PC-9 (cell line): ENCODE measurements at places on chromosomes 7 and 10.

DNA sequence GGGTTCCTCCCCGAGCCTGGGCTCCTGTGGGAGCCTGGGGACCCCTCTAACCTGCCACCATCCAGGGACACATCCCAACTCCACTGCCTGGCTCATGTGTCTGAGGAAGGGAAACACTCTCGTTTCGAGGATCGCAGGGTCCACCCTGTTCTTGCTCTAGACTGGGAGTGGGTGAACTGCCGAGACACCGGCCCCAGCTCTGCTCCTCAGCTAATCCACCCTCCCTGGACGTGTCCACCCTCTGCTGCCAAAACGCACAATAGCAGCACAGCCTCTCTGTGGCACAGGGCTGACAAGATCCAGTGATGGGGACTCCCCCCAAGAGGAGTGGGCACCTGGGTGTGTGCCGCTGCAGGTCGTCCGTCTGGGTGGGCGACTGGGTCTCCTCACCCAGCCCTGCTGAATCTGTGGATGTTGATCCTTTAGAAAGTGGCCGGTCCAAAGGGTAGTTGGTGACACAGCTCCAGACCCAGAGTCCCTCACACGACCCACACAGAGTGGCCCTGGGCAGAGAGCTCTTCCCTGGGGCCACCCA is 65.2 kb upstream of the FAM20C start:
- no peak for DNase-seq

DNA sequence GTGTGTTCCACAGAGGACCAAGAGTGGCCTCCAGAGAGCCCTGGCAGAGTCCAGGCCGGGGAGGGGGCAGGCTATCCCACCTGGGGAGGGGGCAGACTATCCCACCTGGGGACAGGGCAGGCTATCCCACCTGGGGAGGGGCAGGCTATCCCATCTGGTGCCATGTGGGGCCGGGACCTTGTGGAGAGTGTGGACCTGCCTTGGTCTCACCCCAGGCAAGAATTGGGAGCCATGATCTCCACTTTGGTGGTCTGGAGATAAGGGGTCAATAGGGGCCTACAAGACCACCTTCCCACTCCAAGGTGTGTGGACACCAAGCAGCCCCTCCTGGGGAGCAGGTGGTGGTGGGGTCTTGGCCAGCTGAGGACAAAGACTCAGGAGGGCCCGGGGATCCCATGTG is 138.2 kb downstream of the EBF3 start:
- no peak for DNase-seq

DNA sequence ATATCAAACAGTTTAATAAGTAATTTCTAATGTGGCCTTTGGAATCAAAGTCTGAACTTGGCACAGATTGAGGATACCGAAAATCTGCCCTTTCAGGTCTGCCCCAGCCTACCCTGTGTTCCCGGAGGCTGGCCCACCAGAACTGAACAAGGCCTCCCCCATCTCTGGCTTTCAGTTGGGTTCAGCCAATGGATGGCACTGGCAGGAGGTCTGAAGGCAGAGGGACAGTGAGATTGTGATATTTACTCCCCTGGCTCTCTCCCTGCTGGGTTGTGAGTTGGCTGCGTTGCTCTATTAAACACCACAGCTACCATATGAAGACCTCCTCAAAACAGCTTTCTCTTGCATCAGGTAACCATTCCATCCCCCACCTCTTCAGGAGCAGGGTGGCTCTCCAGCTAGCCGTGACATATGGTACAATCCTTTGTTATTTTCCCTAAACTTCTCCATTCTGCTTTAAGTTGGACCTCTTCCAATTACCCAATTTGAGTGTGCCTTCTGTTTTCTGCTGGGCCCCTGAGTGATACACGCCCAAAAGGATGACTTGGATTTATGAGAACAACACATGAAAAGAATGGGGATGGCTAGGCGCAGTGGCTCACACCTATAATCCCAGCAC is 28.1 kb downstream of the DNMBP start:
- DNase-seq, result no peak

GRCh38 chr7:19747740-19748339 is 25.6 kb downstream of the TMEM196 start:
- no peak for DNase-seq

DNA sequence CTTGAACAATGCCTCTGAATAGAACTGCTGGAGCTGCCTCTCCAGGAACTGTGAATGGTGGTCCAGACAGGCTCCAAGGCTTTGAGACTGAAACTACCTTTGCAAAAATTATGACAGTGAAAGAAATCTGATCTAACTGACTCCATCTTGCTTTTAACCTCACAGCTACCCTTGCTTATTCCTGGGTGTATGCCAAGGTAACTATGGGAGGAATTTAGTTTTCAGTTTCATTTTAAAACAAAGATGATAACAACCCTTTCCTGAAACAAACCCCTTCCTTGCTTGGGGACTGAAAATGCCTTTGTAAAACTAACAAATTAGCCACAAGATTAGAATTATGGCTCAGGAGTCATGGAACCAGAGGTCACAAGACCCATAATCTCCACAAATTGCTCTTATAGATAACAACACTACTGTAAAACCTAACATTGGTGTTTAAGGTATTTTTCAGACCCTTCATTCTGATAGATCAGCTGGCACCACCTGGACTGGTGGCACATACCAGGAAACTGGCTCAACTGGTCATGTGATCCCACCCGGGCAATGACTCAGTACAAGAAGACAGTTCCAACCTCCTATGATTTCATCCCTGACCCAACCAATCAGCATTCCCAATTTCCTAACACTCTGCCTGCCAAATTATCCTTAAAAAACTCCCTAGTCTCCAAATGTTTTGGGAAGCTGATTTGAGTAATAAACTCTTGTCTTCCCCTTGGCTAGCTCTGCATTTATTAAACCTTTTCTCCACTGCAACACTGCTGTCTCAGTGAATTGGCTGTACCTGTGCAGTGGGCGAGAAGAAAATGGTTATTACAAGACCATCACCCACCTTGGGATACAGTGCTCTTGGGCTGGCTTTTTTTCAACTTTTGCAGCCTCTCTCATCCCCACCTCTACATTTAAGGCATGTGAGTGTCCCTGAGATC is 608.1 kb downstream of the TYW1 start:
- DNase-seq, result no peak

GRCh38 chr7:16365952-16366351 is 55.4 kb downstream of the CRPPA start:
- DNase-seq, result no peak

- DNase-seq, result no peak
Observed at GRCh38 chr7:96198047-96198636, 123.8 kb downstream of the SLC25A13 start.

- no peak for DNase-seq
Observed at GRCh38 chr7:1592299-1592871, 22.6 kb upstream of the PSMG3 start.

DNA sequence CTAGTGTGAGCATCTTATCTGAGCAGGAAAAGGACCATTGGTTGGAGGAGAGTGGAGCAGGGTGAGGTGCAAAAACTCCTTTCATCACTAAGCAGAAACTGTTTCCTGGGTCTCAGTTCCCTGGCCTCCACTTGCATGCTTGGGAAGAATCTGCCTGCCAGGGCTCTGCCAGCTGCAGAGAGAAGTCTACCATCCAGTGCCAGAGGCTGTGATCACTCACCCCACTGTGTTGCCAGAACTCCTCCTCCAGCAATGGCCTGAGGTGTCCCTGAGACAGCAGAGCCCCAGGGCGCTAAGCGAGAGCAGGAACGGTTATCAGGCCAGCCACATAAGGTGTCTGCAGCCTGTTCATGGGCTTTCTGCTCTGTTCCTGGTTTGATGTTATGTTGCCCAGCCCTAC is 991.4 kb downstream of the CCSER2 start:
- no peak for DNase-seq

DNA sequence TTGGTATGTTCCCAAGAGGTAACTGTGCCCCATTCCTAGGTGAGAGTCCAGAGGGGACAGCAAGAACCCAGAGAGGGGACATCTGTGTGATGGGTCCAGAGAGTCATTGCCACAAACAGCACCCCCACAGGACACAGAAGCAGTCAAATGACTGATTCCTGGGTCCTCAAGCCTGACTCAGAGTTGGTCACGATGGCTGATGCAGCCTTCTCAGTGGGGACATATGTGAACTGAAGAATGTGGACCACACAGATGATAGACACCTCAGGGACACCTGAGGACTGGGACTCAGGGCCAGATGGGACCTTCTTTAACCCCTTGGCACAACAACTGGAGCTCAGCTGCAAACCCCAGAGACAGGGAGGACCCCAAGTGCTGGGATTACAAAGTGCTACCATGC is 96.5 kb downstream of the STRA8 start:
- DNase-seq, result no peak

- DNase-seq, result no peak
Observed at GRCh38 chr7:14125998-14126397, 136.5 kb upstream of the ETV1 start.

DNA sequence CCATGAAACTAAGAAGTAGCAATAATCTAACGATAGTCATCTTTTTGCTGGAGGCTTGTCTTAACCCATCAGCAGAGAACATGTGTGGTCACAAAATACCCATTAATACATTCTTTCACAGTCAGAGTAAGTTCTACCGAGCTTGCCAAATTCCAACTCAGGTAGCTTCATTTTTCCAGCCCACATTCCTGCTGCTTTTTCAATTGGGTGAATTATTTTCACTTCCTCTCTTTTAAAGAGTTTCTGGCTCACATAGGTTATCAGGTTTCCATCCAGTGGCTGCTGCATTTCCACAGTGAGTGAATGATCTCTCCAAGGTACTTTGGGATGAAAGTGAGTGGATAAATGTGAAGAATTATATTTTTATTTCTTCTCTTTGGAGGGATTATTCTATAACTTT is 233.1 kb downstream of the SEMA3E start:
- no peak for DNase-seq

DNA sequence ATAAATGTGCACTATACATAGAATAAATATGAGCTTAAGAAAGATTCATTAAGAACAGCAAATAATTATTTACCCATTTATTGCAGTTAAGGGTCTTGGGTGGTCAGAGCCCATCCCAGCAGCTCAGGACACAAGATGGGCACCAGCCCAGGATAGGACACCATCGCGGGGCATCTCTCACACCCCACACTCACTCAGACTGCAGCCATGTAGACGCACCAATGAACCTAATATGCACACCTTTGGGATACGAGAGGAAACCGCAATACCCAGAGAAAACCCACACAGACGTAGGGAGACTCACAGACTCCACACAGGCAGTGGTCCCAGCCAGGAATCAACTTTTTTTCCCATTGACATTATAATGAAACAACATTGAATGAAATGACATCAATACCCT is 36.0 kb downstream of the CARD11 start:
- no peak for DNase-seq

DNA sequence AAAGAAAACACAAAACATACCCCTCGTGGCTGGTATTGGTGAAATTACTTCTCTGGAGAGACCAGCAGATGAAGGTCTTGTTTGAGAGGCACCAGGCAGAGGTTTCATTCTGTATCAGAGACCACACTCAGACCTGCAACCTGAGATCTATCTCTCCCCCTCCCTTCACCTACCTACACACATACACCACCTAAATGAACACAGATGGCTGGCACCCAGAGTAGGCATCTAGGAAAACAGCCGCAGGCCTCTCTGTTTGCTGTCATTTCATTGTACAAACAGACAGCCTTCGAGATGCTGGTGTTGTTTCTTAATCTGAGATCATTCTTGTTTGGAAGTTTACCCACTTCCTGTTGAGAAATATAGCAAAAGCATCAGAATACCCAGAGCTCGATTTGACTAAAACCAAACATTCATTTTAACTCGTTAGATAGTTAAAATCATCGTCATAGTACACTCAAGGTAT is 173.9 kb upstream of the SLC25A13 start:
- DNase-seq, result no peak

- peak; percentile 73 for DNase-seq
Observed at GRCh38 chr10:60480865-60481563, 91.3 kb upstream of the ANK3 start.

DNA sequence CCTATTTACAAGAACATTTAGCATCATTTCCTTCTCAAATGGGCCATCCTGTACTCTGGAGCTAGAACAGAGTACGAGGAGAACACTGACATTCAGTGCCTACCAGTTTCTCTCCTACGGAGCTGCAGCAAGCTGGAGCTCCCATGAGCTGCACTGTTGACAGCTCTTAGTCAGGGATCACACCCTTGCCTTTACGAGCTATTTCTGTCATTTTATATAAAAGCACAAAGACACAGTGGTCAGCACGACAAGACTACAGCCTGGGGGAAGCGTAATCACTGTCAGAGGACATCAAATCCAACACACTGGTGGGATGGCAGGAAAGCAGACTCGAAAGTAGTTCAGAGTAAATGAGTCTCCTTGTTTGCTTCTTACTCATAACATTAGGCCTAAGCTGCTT is 2.7 kb downstream of the CDCA7L start:
- DNase-seq, result peak; percentile 8

DNA sequence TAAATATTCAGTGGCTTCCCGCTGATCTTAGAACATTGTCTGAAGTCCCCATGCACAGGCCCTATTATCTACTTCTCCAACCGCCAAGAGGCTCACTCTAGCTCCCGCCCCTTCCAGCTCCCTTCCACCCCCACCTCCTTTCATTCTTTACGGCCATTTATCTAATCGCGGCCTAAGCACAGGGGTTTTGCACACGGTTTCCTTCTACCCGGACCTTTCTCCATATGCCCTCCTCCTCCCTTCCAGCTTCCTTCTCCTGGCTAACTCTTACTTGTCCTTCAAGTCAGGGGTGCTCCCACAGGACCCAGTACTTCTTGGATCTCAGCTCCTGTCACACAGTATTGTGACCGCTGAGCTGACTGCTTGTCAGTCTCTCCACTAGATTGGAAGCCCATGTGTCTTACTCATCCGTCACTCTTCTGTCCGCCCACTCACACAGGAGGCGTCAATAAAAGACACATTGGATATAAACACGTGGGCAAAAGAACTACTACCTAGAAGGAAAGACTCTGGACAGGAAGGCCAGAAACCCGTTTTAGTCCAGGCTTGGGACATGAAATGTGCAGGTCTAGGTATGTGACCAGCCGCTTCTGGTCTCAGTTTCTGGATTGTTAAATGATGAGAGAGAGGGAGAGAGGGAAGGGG is 20.2 kb upstream of the HPS1 start:
- no peak for DNase-seq

DNA sequence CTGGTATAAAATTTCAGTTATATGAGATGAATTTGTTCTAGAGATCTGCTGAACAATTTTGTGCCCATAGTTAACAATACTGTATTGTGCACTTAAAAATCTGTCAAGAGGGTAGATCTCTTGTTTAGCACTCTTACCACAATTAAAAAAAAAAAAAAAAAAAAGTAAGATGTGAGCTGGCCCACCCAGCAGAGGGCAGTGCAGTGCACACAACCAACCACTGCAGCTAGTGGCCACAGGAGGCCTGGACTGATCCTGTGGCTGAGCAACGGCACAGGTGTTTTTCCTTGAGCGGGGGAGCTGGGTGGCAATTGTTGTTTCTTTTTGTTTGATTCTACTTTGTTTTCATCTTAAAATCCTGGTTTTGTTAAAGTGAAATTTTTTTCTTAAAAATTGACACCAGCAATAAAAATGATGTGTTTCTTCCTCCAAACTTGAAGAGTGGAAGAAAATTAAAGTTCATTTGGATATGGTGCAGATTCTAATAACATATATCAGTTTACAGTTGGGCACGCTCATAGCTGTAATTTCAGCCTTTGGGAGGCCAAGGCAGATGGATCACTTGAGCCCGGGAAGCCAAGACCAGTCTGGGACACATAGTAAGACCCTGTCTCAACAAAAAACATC is 171.1 kb upstream of the TBX20 start:
- peak; percentile 59 for DNase-seq
